C1 segment of cervical spinal cord (tissue), 14 donors: ENCODE measurements at places on chromosomes 7 and 10.

DNA sequence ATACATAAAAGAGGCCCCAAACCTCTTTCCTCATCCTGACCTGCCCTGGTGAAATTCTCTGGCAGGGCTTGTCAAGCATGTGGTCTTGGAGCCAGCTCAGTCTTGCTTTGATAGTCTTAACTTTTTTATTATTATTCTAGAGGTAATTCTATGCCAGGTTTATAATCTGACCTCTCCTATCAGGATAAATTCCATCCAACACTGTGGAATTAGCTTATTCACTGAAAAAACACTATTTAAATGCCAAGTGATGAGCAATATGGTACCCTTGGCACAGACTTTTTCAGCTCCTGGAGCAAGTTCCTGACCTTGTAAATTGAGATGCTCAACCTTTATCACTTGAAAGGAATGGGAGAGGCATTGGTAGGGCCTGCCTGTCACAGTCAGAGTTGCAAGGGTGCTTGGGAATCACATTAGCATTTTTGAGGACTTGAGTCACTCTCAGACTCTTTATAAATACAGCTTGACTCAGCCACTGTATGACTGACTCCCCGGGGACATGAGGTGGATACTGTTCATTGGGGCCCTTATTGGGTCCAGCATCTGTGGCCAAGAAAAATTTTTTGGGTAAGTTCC, at the start of gene CPA4:
CPA4 (plus strand) TSS at position 480 of the 576 bp plus-strand sequence; CDS start at position 500, 20 bp downstream.
- DNase-seq: no peak

- no peak for DNase-seq
Measured at GRCh38 chr10:14547816-14548215, 217.1 kb upstream of the FRMD4A start.

- DNase-seq: no peak
Measured at GRCh38 chr10:94219829-94220228, 142.9 kb downstream of the NOC3L start.

DNA sequence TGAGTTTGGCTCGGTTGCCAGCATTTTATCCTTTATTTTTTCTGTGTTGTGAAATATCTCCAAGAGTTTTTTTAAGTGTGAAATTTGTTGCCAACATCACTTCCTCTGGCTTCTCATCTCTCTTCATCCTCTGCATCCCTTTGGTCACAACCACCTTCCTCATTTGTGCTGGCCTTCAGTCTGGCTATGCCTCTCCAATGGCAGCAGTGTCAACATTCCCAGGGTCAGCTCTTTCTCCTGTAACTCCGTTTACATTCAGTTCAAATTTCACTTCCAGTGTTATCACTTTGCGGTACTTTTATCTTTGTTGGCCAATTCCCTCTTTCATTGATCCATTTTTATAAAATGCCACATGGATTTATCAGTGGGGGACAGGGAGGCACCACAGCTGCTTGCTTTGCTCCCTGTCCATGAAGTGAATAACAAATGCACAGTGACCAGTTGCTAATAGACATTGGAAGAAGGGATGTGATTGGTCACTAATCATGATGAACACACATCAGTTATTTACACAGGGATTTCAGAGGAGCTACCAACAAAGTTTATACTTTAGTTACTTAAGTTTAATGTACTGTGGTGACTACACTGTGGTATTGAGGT, 311.4 kb upstream of the LRGUK start:
- DNase-seq: no peak
